T-helper 2 cell treated with Interferon-gamma antibody and Interleukin-4, amounts not matched to agents 100 ng/mL and 5 ng/mL, for 36 hours (primary cell): ENCODE measurements at places on chromosomes 11 and 22. TPM values are rescaled to one million over a fixed set of nuclear protein-coding genes. Genes with fewer than 3 reads are reported as not detected.

Gene MUC5AC
- not detected in 2 replicates for total RNA-seq

Gene MS4A4E
- 0.16 TPM in 1 of 2 replicates, not detected in the other for total RNA-seq

Gene RFPL1
- total RNA-seq, result 0.11 TPM in 1 of 2 replicates, not detected in the other

Gene THY1
- total RNA-seq, result 10.3 and 11.3 TPM in 2 replicates

Gene LAYN
- total RNA-seq, result 1.1 and 1.3 TPM in 2 replicates

Gene MFNG
- total RNA-seq, result 247 and 250 TPM in 2 replicates

Gene PIH1D2
- 0.43 and 0.59 TPM in 2 replicates for total RNA-seq

Gene TRPM5
- total RNA-seq, result not detected in 2 replicates

Gene BCR
- total RNA-seq, result 51.6 and 56.3 TPM in 2 replicates

Gene ADAMTS8
- total RNA-seq, result not detected in 2 replicates

Gene KLHL35
- 0.70 and 1.1 TPM in 2 replicates for total RNA-seq

Gene TEX12
- 0.27 TPM in 1 of 2 replicates, not detected in the other for total RNA-seq

Gene CASP12
- total RNA-seq, result not detected in 2 replicates

Gene APOL2
- total RNA-seq, result 87.8 and 89.9 TPM in 2 replicates

Gene NXPE2
- total RNA-seq, result not detected in 2 replicates

Gene MRGPRX3
- not detected in 2 replicates for total RNA-seq

Gene APOL4
- total RNA-seq, result 0.98 and 1.8 TPM in 2 replicates

Gene SLC1A2
- total RNA-seq, result not detected in 2 replicates

Gene BTG4
- not detected in 2 replicates for total RNA-seq

Gene DNAJB7
- not detected in 2 replicates for total RNA-seq

Gene RFPL3
- not detected in 2 replicates for total RNA-seq

Gene TPCN2
- 22.1 and 23.3 TPM in 2 replicates for total RNA-seq

Gene E2F8
- total RNA-seq, result 41.9 and 42.6 TPM in 2 replicates

Gene TSG101
- total RNA-seq, result 42.9 and 46.6 TPM in 2 replicates

Gene SERPIND1
- not detected in 2 replicates for total RNA-seq

Gene MYBPC3
- not detected in 2 replicates for total RNA-seq

Gene ARHGAP8
- 0.50 and 0.52 TPM in 2 replicates for total RNA-seq

Gene ANO5
- 0.05 and 0.09 TPM in 2 replicates for total RNA-seq

Gene MRGPRE
- not detected in 2 replicates for total RNA-seq

Gene SMC1B
- total RNA-seq, result 0.66 and 0.68 TPM in 2 replicates

Gene CACNA1I
- 3.9 and 4.0 TPM in 2 replicates for total RNA-seq

Gene PIM3
- 52.6 and 52.8 TPM in 2 replicates for total RNA-seq

Gene SYT8
- not detected in 2 replicates for total RNA-seq

Gene C11orf86
- not detected in 2 replicates for total RNA-seq

Gene MS4A10
- total RNA-seq, result not detected in 2 replicates

Gene NXPE4
- not detected in 2 replicates for total RNA-seq

Gene CSNK2A3
- 0.18 and 1.0 TPM in 2 replicates for total RNA-seq

Gene TRIM3
- total RNA-seq, result 7.5 and 10.7 TPM in 2 replicates

Gene BRSK2
- 0.09 TPM in 1 of 2 replicates, not detected in the other for total RNA-seq

Gene TMEM123
- total RNA-seq, result 380 and 403 TPM in 2 replicates

Gene OR56A1
- total RNA-seq, result not detected in 2 replicates

Gene RASGRP2
- total RNA-seq, result 276 and 280 TPM in 2 replicates

Gene SCN4B
- 0.11 TPM in 1 of 2 replicates, not detected in the other for total RNA-seq

Gene MS4A4A
- not detected in 2 replicates for total RNA-seq

Gene OOSP2
- not detected in 2 replicates for total RNA-seq

Gene FAR1
- total RNA-seq, result 61.1 and 65.4 TPM in 2 replicates

Gene HYOU1
- total RNA-seq, result 207 and 217 TPM in 2 replicates

Gene MS4A15
- not detected in 2 replicates for total RNA-seq

Gene EHF
- total RNA-seq, result not detected in 2 replicates

Gene LRRC56
- total RNA-seq, result 2.1 and 2.2 TPM in 2 replicates

Gene CARD18
- not detected in 2 replicates for total RNA-seq

Gene STK33
- total RNA-seq, result 0.52 and 1.1 TPM in 2 replicates
